ENCODE measurements at places on chromosomes 1 and 21.

DNA sequence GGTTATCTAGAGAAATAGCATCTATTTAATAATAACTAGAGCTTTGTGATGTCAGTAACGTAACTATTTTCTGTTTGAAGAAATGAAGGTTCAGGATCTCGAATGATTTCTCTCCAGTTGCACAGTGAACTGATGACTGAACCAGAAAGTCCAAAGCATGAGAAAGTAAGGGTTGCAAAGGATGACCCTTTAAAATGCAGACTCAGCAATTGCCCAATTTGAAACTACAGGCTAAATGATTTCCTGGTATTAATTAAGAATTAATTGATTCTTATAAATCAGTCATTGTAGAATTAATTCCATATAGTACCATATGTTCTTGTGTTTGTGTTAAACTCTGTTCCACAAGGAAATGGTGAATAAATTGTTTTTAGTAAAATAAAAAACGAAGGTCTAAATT is 318.6 kb downstream of the NFIA start:
- H3K4me1 ChIP-seq = peaks cover 56% of the 10 kb centered on the region
- H3K36me3 ChIP-seq = no peaks in the 10 kb centered on the region
- H3K4me3 ChIP-seq = no peak overlapping the region
- no peak for DNase-seq
- H3K27ac ChIP-seq = no peak overlapping the region

DNA sequence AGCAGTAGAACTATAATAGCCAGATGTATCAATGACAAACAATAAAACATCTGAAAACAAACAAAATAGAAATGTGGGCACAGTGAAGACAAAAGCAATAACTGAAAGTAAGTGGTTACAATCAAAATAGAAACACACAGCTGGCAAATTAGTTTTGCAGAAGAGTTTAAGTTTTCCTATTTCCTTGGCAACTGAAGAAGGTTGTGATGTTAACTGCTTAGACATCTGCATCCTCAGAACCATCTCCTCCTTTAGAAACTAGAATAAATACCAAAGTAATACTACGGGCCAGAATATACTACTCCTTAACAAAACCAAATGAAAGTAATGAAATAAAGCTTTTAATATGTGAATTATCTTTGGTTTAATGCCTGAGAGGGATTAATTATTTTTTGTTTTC is 605.5 kb downstream of the LTN1 start:
- no peaks in the 10 kb centered on the region for H3K36me3 ChIP-seq
- no peak overlapping the region for H3K4me3 ChIP-seq
- no peak for DNase-seq
- H3K27me3 ChIP-seq = no peaks in the 10 kb centered on the region
- no peaks in the 10 kb centered on the region for H3K4me1 ChIP-seq

DNA sequence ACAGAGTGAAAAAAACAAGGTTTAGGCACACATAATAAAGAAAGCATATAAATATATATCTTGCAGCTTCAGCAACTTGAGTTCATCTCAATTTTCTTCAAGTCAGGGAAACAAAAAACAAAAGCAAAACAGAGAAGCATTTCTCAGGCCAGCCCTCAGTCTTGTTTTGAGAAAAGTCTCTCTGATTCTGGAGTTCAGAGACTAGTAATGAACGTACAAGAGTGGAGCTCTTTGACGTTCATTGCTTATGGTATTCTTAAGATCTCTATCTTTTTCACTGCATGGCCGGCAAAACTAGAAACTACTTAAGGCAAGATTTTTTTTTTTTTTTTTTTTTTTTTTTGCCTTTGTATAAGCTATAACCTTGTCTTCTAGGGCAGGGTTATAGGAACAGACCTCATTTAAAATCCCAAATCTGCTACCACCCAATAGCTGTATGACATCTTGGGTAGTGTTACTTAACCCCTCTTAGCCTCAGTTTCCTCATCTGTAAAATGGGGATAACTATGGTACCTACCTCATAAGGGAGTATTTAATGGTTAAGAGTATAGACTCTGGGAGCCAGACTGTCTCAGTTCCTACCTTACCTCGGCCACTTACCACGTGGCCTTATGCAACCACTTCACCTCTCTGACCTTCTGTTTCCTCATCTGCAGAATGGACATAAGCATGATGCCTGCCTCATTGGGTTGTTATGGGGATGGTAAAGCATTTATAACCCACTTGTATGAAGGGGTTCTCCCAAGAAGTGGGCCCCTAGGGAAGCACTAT is 33.6 kb downstream of the LMO4 start:
- DNase-seq = no peak
- H3K4me1 ChIP-seq = peaks cover 7% of the 10 kb centered on the region
- H3K27ac ChIP-seq = no peak overlapping the region
- H3K27me3 ChIP-seq = no peaks in the 10 kb centered on the region
- H3K36me3 ChIP-seq = peaks cover 1% of the 10 kb centered on the region

GRCh38 chr1:236603991-236604904 is at the start of gene HEATR1:
TSS of gene HEATR1 (minus strand) at chr1:236604516. CDS start at chr1:236604095, 421 bp downstream.
- H3K27me3 ChIP-seq = no peaks in the 10 kb centered on the region
- H3K4me1 ChIP-seq = peaks cover 10% of the 10 kb centered on the region
- H3K27ac ChIP-seq = peak within 1 kb of the TSS; percentile 94
- peak within 1 kb of the TSS; percentile 97 for H3K4me3 ChIP-seq

- no peaks in the 10 kb centered on the region for H3K4me1 ChIP-seq
- H3K27ac ChIP-seq = no peak overlapping the region
- peaks cover 4% of the 10 kb centered on the region for H3K27me3 ChIP-seq
- no peak overlapping the region for H3K4me3 ChIP-seq
These were observed 28.8 kb downstream of the SHISA4 start for GRCh38 chr1:201917362-201918033.
